ENCODE measurements at places on chromosomes 2 and 18. TPM values are rescaled to one million over a fixed set of nuclear protein-coding genes. Genes with fewer than 3 reads are reported as not detected.

The CD8A gene
- 1.9 TPM for total RNA-seq

The C2orf80 gene
- not detected for total RNA-seq

The ZNF892 gene
- total RNA-seq, result 3.4 TPM

The DYNAP gene
- not detected for total RNA-seq

The IL1RN gene
- total RNA-seq, result 178 TPM

The KCNG2 gene
- 0.84 TPM for total RNA-seq

The DNER gene
- 17.7 TPM for total RNA-seq

The SLC39A10 gene
- 11.4 TPM for total RNA-seq

The NDUFS1 gene
- 62.5 TPM for total RNA-seq

The AGXT gene
- total RNA-seq, result not detected

DNA sequence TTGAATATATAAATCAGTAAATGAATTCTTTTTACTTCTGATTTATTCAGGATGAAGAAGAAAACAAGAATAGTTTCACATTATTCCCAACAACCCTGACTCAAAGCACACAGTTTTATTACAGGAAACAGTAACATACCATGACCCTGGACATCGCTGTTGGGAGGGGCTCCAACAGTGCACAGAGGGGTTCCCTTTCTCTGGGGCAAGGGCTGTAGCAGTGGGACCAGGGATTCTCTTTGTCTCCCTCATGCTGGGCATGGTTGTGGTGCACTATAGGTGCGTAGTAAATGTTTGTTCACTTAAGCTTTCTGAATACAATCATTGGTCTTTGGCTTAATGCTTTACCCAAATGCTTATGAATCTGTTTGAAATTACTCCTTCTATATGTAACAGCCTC is 189.4 kb downstream of the BCL2 start:
- DNase-seq, result no peak

- DNase-seq, result no peak
Observed at GRCh38 chr18:76005632-76006208, 489.3 kb downstream of the ZNF516 start.

GRCh38 chr18:50734886-50735285 is 84.9 kb downstream of the MRO start:
- DNase-seq, result no peak

GRCh38 chr18:35697869-35698268 is 116.3 kb downstream of the GALNT1 start:
- DNase-seq, result no peak

- DNase-seq, result no peak
Observed at GRCh38 chr2:209976698-209977385, 25.6 kb upstream of the RPE start.

- DNase-seq, result no peak
Observed at GRCh38 chr2:27453968-27454367, 11.8 kb downstream of the KRTCAP3 start.

DNA sequence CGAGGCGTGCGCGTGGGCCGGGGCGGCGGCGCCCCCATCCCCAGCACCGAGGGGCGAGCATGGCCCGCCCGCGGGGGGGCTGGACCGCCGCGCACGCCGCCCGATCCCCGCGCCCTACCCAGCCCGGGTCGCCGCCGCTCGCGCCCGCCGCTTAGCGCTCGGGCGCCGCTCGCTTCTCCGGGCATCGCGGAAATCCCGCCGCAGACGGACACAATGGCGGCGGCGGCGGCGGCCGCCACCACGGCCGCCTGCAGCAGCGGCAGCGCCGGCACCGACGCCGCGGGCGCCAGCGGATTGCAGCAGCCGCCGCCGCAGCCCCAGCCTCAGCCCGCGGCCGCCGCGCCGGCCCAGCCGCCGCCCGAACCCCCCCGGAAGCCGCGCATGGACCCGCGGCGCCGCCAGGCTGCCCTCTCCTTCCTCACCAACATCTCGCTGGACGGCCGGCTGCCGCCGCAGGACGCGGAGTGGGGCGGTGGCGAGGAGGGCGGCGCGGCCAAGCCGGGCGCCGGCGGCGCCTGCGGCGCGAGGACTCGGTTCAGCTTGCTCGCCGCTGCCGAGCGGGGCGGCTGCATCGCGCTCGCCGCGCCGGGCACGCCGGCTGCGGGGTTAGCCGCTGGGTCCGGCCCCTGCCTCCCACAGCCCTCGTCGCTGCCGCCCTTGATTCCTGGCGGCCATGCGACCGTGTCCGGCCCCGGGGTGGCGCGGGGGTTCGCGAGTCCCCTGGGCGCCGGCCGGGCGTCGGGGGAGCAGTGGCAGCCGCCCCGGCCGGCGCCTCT is 453 bp downstream of the CABLES1 start:
- no peak for DNase-seq

DNA sequence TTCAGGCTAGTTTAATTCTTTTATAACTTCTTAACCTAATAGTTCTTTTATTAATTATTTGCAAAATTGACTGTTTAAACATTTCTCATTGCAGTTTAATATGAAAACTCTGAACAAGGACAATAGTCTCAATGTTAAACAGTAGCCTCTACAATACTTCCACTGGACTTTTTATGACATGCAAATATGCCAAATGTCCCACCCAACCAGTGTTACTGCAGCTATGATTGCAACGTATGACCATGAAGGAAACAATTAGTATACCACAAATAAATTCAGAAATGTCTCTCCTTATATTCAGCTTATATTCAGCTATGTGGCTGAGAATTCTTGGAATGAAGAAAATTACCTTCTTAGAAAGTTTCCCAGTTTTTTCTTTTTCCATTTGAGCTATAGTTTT is 688.6 kb downstream of the DCC start:
- DNase-seq, result no peak

DNA sequence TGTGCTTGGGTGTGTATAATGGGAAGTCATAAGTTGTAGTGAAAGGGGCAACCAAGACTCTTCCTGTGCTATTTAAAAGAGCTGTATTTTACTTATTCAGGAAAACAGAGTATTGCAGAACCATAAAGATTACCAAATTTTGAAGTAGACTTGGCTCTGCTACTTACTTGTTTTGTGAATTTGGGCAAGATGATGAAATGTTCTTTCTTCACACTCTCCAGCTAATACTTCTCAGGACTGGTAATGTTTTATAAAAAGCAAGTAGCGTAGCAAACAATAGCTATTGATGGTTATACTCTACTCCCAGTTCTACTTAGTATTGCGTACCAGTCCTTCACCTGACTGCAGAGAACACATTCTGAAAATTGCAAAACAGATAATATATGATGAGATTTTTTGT is 374.1 kb downstream of the ARHGAP15 start:
- no peak for DNase-seq

GRCh38 chr2:154402213-154402612 is 296.3 kb upstream of the KCNJ3 start:
- DNase-seq, result no peak

GRCh38 chr2:46420945-46421344 is 58.4 kb upstream of the TMEM247 start:
- no peak for DNase-seq

DNA sequence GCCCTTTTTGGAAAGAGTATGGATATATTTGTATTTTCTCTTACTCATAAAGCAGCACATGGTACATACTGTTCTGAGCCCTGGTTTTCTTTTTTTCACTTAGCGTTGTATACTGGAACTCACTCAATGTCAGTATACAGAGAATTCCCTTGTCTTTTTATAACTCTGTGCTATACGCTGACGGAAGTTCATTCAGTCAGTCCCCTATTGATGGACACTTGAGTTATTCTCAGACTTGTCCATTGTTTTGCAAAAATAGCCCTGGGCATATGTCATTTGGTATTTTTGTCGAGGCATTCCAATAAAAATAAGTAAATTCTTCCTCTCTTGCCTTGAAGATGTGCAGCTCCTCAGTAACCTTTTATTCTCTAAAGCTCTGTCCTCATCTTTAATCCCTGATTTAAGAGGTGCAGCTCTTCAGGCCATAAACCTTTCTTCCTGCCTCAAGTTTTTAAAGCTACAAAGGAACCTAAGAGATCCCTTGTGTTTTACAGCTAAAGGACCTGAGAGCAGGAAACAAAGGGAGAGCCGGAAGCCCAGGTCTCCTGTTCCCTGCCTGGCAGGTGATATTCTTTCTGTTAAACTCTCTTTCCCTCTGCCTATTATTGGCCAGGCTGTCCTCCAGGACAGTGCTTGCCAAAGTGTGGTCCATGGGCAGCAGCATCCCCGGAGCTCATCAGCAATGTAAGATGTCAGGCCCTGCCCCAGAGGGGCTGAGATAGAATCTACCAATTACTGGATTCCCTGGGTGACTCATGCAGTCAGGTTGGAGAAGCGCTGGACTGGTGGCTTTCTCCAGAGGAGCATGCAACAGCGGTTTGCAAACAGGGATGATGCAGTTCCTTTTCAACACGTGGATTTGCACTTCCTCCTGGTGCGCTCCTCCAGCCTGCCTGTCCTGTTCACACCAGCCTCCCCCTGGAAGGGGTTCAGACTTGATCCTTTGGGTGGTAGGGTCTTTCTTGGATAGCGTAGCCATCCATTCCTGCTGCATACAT is 158.0 kb downstream of the NEDD4L start:
- DNase-seq, result no peak

- no peak for DNase-seq
Observed at GRCh38 chr2:48415836-48416515, 114.0 kb upstream of the STON1 start.

- no peak for DNase-seq
Observed at GRCh38 chr2:24744356-24744755, 48.8 kb downstream of the PTRHD1 start.

- DNase-seq, result no peak
Observed at GRCh38 chr2:220078439-220078838, 451.0 kb downstream of the SLC4A3 start.

GRCh38 chr2:79389481-79389880 is 123.4 kb upstream of the CTNNA2 start:
- no peak for DNase-seq

GRCh38 chr18:72427721-72428120 is 116.4 kb downstream of the CBLN2 start:
- no peak for DNase-seq
